ENCODE measurements at places on chromosomes 1 and 21. TPM values are rescaled to one million over a fixed set of nuclear protein-coding genes. Genes with fewer than 3 reads are reported as not detected.

EYA3 gene
- total RNA-seq, result 7.8 TPM

GUCA2A gene
- total RNA-seq, result not detected

CELA2A gene
- total RNA-seq, result not detected

CLDN8 gene
- total RNA-seq, result not detected

MXRA8 gene
- total RNA-seq, result 0.20 TPM

Data from A549 treated with DMSO at 1 μM for 4 hours (cell line).